ENCODE measurements at places on chromosomes 7 and 10. TPM values are rescaled to one million over a fixed set of nuclear protein-coding genes. Genes with fewer than 3 reads are reported as not detected.

DNA sequence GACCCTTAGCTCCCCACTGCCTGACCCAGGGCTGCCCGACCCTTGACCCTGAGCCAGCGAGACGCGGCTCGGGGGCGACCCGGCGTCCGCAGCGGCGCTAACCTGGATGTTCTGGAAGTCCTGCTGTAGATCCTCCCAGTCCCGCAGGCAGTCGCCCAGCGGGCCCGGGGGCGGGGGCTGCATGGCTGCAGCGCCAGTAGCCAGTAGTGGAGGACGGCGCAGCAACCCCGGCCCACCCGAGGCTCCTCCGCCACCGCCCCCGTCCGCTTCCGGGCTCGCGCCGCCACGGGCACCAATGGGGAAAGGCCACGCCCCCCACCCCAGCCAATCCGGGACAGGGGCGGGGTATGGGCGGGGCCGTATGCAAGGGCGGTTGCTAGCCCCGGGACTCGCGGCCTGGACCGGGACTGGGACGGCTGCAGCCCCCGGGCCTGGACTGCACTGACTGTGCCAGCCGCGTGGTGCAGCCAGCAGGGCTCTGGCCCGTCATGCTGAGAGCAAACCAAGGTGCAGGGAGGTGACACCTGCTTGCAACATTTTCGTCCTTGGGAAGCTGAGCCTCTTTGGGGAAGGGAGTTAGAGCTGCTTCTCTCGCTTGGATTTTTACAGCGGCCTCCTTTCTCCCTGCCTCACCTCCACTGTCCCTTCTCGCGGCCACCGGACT is at the start of gene TMEM120A:
Gene TMEM120A (minus strand): TSS at position 208 of the 664 bp plus-strand sequence. CDS start 25 bp downstream, at position 183.
- no peaks in the 10 kb centered on the region for H3K27me3 ChIP-seq
- H3K27ac ChIP-seq, result peak within 1 kb of the TSS; percentile 92
- H3K36me3 ChIP-seq, result no peaks in the 10 kb centered on the region
- DNase-seq, result peak; percentile 72
- H3K4me1 ChIP-seq, result peaks cover 19% of the 10 kb centered on the region
- H3K4me3 ChIP-seq, result peak within 1 kb of the TSS; percentile 87

DNA sequence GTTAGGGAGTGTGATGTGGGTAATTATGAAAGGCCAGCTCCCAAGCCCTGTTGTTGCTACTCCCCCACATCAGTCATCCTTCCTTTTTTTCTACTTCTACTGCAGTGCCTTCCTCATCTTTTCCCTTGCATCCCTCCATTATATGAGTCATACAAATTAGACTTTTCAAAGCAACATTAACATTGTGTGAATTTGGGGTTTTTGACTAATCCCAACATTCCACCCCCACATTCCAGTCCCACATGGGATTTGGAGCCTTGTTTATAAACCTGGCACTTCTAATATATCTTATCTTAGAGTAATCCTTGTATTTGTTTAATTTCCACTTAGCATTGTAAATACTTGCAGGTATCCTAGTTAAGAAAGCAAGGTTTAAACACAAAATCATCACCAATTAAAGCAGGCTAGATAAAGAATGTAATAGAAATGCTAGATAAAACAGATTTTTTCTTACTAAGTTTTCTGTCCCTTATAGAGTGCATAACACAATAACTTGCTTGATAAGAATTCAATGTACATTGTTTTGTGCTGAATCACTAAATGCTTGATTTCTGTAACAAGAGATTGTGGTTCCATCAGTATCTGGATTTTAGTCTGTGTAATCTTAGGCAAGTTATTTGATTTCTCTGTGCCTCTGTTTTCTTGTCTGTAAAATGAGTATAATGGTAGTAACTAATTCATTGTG is 165.8 kb downstream of the CFTR start:
- H3K4me3 ChIP-seq, result no peak overlapping the region
- DNase-seq, result no peak
- H3K27ac ChIP-seq, result no peak overlapping the region
- no peaks in the 10 kb centered on the region for H3K36me3 ChIP-seq

- no peak overlapping the region for H3K4me3 ChIP-seq
- no peaks in the 10 kb centered on the region for H3K27me3 ChIP-seq
- no peak for DNase-seq
- no peak overlapping the region for H3K27ac ChIP-seq
- no peaks in the 10 kb centered on the region for H3K4me1 ChIP-seq
These were observed 167.3 kb upstream of the CDCA7L start for GRCh38 chr7:22113041-22113440.

- H3K36me3 ChIP-seq, result no peaks in the 10 kb centered on the region
- H3K27me3 ChIP-seq, result no peaks in the 10 kb centered on the region
- H3K4me1 ChIP-seq, result no peaks in the 10 kb centered on the region
These were observed 8.7 kb upstream of the PYROXD2 start for GRCh38 chr10:98423691-98424120.

GRCh38 chr7:103343332-103343731 is 1.2 kb downstream of the DNAJC2 start:
- peaks cover 18% of the 10 kb centered on the region for H3K4me1 ChIP-seq
- H3K4me3 ChIP-seq, result peak overlapping the region; percentile 79
- no peak for DNase-seq
- H3K36me3 ChIP-seq, result peaks cover 7% of the 10 kb centered on the region
- H3K27ac ChIP-seq, result no peak overlapping the region

GRCh38 chr7:116582806-116583444 is 58.1 kb downstream of the CAV1 start:
- H3K36me3 ChIP-seq, result no peaks in the 10 kb centered on the region
- no peak overlapping the region for H3K4me3 ChIP-seq
- no peaks in the 10 kb centered on the region for H3K4me1 ChIP-seq
- no peak for DNase-seq
- H3K27me3 ChIP-seq, result no peaks in the 10 kb centered on the region
- peak overlapping the region; percentile 67 for H3K27ac ChIP-seq

- H3K4me1 ChIP-seq, result peaks cover 6% of the 10 kb centered on the region
- no peaks in the 10 kb centered on the region for H3K27me3 ChIP-seq
- H3K27ac ChIP-seq, result no peak overlapping the region
- H3K4me3 ChIP-seq, result peak overlapping the region; percentile 3
- no peak for DNase-seq
- peaks cover 31% of the 10 kb centered on the region for H3K36me3 ChIP-seq
These were observed 17.8 kb downstream of the SCD start for GRCh38 chr10:100364735-100365391.

- H3K27me3 ChIP-seq, result no peaks in the 10 kb centered on the region
- H3K27ac ChIP-seq, result no peak overlapping the region
- H3K4me3 ChIP-seq, result no peak overlapping the region
- no peak for DNase-seq
- H3K36me3 ChIP-seq, result no peaks in the 10 kb centered on the region
- H3K4me1 ChIP-seq, result no peaks in the 10 kb centered on the region
These were observed 8.8 kb upstream of the OR6V1 start for GRCh38 chr7:143043391-143043790.

- H3K4me1 ChIP-seq, result peaks cover 8% of the 10 kb centered on the region
- H3K27me3 ChIP-seq, result peaks cover 7% of the 10 kb centered on the region
- no peaks in the 10 kb centered on the region for H3K36me3 ChIP-seq
- no peak overlapping the region for H3K27ac ChIP-seq
- DNase-seq, result no peak
These were observed 222.2 kb upstream of the NRP1 start for GRCh38 chr10:33556620-33557019.

DNA sequence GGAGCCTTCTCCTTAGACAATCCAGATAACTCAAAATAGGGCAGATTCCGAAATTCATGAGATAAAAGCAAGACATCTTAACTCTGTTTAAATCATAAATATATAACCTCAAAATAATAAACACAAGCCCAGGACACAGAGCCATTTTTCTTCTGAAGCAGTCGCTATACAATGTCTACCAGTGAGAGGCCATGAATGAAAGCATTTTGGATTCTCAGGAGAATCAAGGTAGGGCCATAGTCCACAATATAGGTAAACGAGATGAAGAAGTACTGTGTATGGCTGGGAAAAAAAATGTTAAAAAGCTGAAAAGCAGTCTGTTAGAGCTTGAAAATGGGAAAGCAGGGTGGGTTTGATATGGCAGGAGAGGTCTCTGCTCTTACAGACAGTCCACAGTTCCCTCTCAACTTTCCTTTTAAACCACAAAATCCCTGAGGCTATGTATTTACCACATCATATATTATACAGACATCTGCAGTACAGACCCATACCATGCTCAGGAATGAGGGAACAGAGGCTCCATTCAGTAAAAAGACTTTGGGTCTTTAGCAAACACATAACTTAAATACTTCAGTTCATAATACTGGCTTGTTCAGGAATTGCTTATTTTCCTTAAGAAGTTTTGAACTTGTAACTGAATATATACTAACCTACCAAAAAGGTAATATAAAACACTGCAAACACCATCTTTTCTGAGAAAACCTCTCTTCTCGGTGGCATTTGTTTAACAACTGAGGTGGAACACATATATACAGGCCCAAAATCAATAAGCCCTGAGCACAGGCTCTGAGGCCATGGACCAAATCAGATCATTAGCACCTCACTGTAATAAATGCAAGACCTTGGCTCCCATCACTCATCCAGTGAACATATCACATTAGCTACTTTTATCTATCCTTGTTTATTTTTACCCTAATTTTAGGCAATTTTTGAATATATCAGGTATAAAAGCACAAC is 109.3 kb downstream of the SORBS1 start:
- H3K4me3 ChIP-seq, result no peak overlapping the region
- H3K27ac ChIP-seq, result peak overlapping the region; percentile 81
- no peak for DNase-seq
- H3K36me3 ChIP-seq, result no peaks in the 10 kb centered on the region
- peaks cover 33% of the 10 kb centered on the region for H3K4me1 ChIP-seq

DNA sequence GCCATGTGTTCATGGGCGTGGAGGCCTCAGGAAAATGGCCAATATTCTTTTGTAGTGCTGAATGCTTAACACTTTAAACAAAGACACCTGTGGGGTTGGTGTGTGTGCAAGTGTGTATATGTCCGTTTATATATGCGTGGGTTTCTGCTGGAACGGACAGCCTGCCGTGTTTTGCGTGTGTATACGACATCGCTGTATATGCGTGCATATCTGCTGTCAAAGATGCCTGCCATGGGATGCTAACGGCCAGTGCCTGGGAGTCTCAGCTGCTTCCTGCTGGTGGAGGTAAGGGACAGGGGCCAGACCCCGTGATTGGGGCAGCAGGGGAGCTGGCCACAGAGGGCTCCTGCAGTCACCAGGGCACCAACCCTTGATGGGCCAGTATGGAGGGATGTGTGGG is 216.3 kb upstream of the SHH start:
- DNase-seq, result no peak
- no peaks in the 10 kb centered on the region for H3K36me3 ChIP-seq
- H3K27me3 ChIP-seq, result peaks cover 9% of the 10 kb centered on the region
- H3K4me3 ChIP-seq, result no peak overlapping the region
- H3K27ac ChIP-seq, result no peak overlapping the region

DNA sequence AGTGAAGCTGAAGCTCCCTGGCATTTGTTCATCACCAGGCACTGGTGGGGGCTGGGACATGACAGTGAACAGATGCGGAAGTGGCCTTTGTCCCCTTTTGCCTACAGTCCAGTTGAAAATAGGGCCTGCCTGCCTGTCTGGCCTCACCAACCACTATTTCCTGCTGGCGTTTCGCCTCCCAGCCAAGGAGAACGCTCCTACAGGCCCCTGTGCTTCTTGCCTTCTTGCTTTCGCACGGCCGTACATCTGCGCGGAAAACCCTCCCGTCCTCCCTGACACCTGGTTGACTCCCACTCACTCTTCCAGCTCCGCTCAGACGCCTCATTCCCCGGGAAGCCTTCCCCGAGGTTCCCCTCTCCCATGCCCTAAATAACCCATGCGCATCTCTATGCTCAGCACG is 317.3 kb downstream of the PRPF18 start:
- H3K4me1 ChIP-seq, result no peaks in the 10 kb centered on the region
- H3K36me3 ChIP-seq, result no peaks in the 10 kb centered on the region
- H3K27ac ChIP-seq, result no peak overlapping the region
- no peak overlapping the region for H3K4me3 ChIP-seq
- no peaks in the 10 kb centered on the region for H3K27me3 ChIP-seq

Gene GOLGA7B
- total RNA-seq, result 1.7 TPM

DNA sequence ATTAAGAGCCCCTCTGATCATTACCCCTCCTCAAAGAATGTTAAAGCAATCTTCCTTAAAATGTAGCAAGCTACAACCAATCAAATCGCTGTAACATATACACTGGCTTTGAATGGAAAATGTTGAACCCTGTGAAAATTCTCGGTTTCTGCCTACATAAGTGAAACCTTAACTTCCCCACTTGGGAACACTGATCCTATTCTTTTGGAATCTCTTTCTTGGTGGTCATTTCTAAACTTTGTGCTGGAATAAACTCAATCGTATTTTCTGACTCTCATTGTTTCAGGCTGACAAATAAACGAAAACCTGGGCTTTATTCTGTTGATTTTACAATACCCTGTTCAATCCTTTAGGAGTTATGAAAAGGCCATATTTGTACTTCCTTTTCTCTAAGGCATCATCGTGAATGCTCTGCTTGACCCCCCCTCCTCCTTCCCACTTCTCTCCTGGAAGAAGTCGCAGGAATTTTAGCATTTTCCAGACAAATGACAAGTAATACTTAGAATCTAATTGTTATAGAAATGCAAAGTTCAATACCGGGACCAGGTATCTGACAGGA is 155.1 kb upstream of the FAM13C start:
- H3K4me3 ChIP-seq, result no peak overlapping the region
- no peaks in the 10 kb centered on the region for H3K4me1 ChIP-seq
- no peaks in the 10 kb centered on the region for H3K27me3 ChIP-seq
- H3K27ac ChIP-seq, result no peak overlapping the region

- H3K27ac ChIP-seq, result no peak overlapping the region
- DNase-seq, result no peak
- H3K36me3 ChIP-seq, result no peaks in the 10 kb centered on the region
These were observed 38.4 kb upstream of the PDE1C start for GRCh38 chr7:32108651-32109050.

GRCh38 chr7:91880016-91880412 is 488 bp downstream of the MTERF1 start:
- peak overlapping the region; percentile 71 for H3K27ac ChIP-seq
- H3K4me3 ChIP-seq, result peak overlapping the region; percentile 79
- no peaks in the 10 kb centered on the region for H3K27me3 ChIP-seq
- no peak for DNase-seq

- H3K27ac ChIP-seq, result peak overlapping the region; percentile 63
- peaks cover 5% of the 10 kb centered on the region for H3K4me1 ChIP-seq
- no peaks in the 10 kb centered on the region for H3K27me3 ChIP-seq
- H3K4me3 ChIP-seq, result no peak overlapping the region
- DNase-seq, result no peak
These were observed 7.6 kb downstream of the NDST2 start for GRCh38 chr10:73803680-73804286.

Gene LIMK1
- 12.6 TPM for total RNA-seq

Gene ENTPD1
- total RNA-seq, result 9.9 TPM

Gene NAMPT
- total RNA-seq, result 752 TPM

Gene NXPH1
- total RNA-seq, result not detected

DNA sequence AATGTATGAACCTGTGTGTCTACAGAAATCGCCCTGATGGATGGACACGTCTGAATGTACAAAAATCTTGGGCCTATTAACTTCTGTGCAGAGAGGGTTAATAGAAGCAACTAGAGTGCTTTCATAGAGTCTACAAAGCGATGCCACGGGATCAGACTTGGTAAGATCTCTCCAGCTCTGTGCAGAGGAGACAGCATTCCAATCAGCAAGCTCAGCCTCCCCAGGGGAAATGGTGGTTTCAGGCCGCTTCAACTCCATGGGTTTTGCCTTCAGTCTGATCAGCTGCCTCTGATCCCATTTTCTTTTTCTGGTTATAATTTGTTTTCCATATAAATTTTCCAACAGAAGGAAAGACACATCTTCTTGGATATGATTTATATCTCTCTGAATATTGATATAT is 35.1 kb upstream of the COBL start:
- H3K27me3 ChIP-seq, result no peaks in the 10 kb centered on the region
- DNase-seq, result no peak
- no peaks in the 10 kb centered on the region for H3K4me1 ChIP-seq
- H3K4me3 ChIP-seq, result no peak overlapping the region
- H3K36me3 ChIP-seq, result no peaks in the 10 kb centered on the region
- no peak overlapping the region for H3K27ac ChIP-seq
